Fibroblast of mammary gland (primary cell): ENCODE measurements at places on chromosomes 4 and X.

GRCh38 chr4:48429709-48430474, 53.3 kb upstream of the SLC10A4 start:
- no peak for DNase-seq

DNA sequence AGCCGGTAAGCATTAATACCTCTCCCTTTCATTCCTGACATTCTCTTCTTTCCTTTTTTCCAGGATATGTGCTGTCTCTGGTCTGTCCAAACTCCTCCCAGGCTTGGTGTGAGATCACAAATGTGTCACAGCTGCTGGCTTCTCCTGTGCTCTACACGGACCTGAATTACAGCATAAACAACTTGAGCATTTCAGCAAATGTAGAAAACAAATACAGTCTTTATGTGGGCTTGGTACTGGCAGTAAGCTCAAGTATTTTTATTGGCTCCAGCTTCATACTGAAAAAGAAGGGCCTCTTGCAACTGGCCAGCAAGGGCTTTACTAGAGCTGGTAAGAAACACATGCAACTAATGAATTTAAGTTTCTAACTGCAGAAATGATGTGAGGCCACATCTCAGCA, 8.4 kb downstream of the NIPAL1 start:
- DNase-seq, result peak; percentile 36

- no peak for DNase-seq
These were observed 88.6 kb upstream of the TMEM164 start for GRCh38 chrX:109914114-109914849.

DNA sequence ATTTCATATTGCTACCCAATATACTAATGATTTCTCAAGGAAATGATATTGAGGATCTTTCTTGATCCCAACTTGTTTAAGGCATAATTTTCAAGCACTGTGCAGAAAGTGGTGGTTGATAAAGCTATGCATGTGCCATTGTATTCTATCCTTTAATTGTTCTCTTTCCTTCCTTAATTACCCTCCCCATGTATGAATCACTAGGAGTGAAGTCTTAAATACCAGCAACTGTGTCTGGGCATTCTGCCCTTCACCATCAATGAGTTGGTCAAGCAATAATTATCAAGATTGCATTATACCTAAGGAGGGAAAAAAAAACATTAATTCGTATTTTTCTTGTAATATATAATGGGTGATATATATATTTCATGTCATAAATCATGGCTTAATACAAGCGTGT, 111.8 kb upstream of the FRMPD4 start:
- no peak for DNase-seq

- peak; percentile 34 for DNase-seq
These were observed 18.3 kb upstream of the HERC3 start for GRCh38 chr4:88573995-88574394.

GRCh38 chr4:60944060-60944459, 256.1 kb upstream of the ADGRL3 start:
- no peak for DNase-seq

- DNase-seq, result no peak
These were observed 318.4 kb upstream of the CLNK start for GRCh38 chr4:11002961-11003360.

- DNase-seq, result no peak
These were observed 91.4 kb downstream of the ANXA3 start for GRCh38 chr4:78642934-78643333.
